ENCODE measurements at places on chromosomes 4 and X. TPM values are rescaled to one million over a fixed set of nuclear protein-coding genes. Genes with fewer than 3 reads are reported as not detected.

The DGKK gene
- not detected for polyA plus RNA-seq

The SPANXN4 gene
- not detected for polyA plus RNA-seq

The FAM200B gene
- 29.0 TPM for polyA plus RNA-seq

The MFAP3L gene
- 9.5 TPM for polyA plus RNA-seq

The MAMLD1 gene
- 3.9 TPM for polyA plus RNA-seq

The EXOC1L gene
- not detected for polyA plus RNA-seq

The IL13RA1 gene
- 27.7 TPM for polyA plus RNA-seq

The HTN1 gene
- polyA plus RNA-seq: not detected

The MPC1L gene
- not detected for polyA plus RNA-seq

The MAP7D2 gene
- 0.21 TPM for polyA plus RNA-seq

The MAOB gene
- polyA plus RNA-seq: not detected

The TRIM61 gene
- polyA plus RNA-seq: 1.3 TPM

The RELL1 gene
- 6.5 TPM for polyA plus RNA-seq

The GLOD5 gene
- not detected for polyA plus RNA-seq

The SYP gene
- 0.07 TPM for polyA plus RNA-seq

The SPP1 gene
- 5.4 TPM for polyA plus RNA-seq

The HPGD gene
- not detected for polyA plus RNA-seq

The WNK3 gene
- 0.06 TPM for polyA plus RNA-seq

The ATP1B4 gene
- polyA plus RNA-seq: not detected

The TAF1 gene
- 11.1 TPM for polyA plus RNA-seq

The NUDT11 gene
- 5.6 TPM for polyA plus RNA-seq

The GPC4 gene
- 0.23 TPM for polyA plus RNA-seq
